ENCODE measurements at places on chromosomes 1 and 21.
A peak's percentile ranks its signal among the peaks of the same experiment; 100 is the strongest.

- DNase-seq = peak; percentile 64
These were observed 2.1 kb downstream of the ARHGEF2 start for GRCh38 chr1:155976062-155976912.

DNA sequence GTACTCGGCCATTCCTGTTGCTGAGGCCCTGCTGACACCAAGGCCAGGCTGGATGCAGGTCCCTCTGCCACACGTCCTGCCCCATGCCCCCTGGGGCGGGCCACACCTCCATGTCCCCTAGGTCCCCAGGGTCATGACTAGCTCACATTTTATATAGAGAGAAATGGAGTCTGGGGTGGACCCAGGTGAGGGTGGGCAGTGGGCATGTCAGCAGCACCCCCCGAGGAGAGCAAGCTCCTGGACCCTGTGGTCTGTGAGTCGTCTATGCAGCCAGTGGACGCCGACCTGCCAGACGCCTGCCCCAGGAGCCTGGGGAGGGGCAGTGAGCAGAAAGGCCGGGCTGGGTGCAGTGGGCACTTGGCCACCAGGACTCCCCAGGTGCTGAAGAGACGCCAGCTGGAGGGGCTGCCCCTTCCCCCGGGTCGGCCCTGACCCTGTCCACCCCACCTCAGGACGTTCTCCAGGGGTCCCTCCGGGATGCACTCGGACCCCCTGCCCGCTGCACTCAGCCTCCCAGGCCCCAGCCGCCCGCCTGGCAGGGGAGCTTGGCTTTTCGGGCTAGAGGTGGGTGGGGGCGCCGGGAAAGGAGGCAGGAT lies 15.9 kb downstream of the SAMD11 start:
- DNase-seq = no peak

DNA sequence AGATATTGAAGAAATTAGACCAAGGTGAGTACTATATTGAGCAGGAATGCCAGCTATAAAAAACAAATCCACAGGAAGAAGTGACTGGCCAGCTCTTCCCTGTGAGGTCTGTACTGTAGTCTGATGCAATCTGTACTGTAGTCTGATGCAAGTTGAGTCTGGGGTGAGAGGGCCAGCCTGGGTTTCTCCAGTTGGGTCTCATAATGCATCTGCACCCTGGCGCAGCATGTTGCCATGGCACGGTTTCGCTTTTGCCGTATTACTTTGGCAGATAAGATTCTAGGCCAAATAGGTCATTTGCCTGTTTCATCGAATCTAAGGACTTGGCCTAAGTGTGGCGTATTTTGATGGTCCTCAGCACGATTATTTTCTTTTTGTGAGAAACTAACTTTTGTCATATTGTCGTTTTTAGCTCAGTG lies 24.4 kb upstream of the PGD start:
- no peak for DNase-seq

DNA sequence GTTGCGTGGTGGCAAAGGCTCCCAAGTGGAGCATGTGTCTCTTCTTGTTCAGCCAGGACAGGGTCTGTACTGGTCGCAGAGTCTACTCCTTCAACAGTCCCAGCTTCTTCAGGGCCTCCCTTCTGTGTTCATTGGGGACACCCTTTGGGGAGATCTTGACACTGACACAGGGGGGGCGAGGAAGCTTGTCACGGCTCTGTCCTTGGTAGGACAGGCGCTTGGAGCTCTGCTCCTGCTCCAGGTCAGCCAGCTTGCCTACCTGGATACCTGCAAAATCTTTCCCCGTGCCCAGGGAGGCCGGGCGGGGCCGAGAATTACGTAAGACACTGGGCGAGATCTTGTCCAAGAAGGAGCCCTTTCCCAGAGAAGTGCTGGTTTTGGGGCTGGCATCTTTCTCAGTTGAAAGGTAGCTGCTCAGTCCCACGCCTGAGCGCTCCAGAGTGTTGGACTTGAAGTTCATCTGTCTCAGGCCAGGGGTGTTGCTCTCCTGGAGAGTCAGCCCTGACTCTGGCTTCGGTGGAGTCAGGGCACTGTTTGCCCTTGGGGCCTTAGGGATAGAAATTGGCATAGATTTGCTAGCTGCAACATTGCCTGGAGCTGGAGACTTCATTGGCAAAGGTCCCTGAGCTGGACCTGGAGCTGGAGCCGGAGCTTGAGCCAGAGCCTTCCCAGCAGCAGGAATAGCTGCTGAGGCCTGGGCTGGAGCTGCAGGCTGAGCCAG lies 10.5 kb downstream of the C1orf116 start:
- no peak for DNase-seq

- no peak for DNase-seq
These were observed 38.3 kb upstream of the PLA2G2A start for GRCh38 chr1:20017741-20018140.

- no peak for DNase-seq
These were observed 442.6 kb downstream of the PRDM2 start for GRCh38 chr1:14142397-14143100.

DNA sequence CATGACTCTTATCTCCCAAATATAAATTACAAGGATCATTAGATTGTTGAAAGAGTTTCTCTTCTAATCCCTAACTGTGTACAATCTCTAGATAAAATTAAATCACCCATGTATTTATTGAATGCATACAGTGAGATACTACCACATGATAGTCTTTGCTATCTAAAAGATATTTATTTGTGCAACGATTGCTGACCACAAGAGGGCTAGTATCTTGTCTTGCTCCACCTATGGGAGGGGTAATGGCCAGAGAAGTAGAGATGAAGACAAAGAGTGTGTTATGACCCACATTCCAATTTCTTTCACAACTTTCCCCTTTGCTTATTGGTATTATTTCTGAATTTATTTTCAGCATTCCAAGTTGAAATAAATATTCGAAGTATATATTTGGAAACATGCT lies 13.7 kb downstream of the PYHIN1 start:
- DNase-seq = no peak

Data from CD4-positive, alpha-beta T cell treated with Interleukin-6 at 100 ng/mL for 8 hours (primary cell).